ENCODE measurements at places on chromosomes 7 and 10.

- no peak for DNase-seq
Measured at GRCh38 chr10:55966101-55966500, 395.0 kb downstream of the ZWINT start.

GRCh38 chr7:82017334-82017943 is 247.6 kb upstream of the HGF start:
- peak; percentile 79 for DNase-seq

DNA sequence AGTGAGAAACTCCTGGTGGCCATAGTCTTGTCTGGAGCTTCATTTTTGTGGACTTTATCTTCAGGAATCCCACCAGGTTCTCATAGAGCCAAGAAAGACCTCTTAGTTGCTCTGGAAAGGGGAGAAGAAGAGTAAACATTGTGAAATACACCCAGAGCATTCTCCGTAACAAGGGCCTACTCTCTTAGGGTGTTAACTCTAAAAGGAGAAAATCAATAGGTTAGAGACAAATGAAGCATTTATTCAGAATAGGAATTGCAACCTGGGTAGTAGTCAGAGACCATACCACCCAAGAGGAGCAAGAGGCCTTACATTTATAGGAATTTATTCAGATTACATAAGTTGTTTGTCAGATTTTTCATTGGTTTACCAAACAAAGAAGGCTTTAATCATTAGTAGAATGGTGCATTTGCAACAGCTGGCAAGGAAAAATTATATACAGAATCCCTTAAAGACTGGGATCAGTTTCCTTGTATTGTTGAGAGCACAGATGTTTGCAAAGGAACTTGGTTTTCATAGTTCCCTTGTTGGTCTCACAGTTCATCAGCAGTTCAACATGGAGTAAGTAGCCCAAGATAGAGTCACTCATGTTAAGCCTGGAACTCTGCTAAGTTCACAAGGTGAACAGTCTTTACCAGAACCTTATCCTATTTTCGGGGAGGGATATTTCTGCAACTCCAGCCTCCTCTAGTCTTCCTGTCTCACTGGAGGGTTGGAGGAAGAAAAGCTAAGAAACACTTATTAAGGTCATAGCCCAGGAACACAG is 53.2 kb upstream of the TMEM140 start:
- no peak for DNase-seq

DNA sequence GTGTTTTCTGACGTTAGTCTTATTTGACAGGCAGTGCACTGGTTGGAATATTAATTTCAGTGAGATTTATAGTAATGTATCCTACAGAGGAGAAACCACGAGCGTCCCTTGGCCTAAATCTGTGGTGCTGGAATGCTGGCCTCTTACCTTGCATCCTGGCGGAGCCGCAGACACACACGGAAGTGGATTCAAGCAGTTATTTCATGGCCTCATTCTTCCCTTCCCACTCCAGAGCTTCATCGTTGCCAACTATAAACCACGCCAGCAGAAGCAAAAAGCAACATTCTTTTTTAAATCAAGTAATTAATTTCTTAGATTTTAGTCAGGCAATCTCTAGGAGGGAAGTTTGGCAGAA is 13.1 kb downstream of the WIPI2 start:
- no peak for DNase-seq

All from adipocyte (in vitro differentiated cells).